Iris pigment epithelial cell (primary cell): ENCODE measurements at places on chromosomes 12 and 14.

DNA sequence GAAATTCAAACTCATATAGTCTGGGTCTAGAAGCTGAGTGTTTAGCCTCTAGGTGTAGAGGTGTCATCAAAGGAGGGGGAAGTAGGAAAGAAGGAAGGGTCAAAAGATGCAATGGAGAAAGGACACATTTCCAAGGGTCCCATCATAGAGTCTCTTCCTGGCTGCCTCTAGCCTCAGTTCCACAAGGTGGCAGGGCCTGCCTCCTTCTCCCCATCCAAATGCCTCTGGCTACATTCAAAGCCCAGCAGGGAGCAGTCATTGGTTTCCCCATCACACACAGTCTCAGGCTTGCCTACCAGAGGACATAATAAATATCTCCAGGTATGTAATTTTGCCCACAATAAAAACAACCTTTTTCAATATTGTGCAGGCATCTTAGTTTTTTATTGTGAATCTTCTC is 2.1 kb upstream of the CCT2 start:
- no peak for DNase-seq

GRCh38 chr12:71954083-71954778 is 15.6 kb downstream of the TPH2 start:
- DNase-seq = no peak

- DNase-seq = no peak
Observed at GRCh38 chr14:103869406-103870143, 22.2 kb upstream of the PPP1R13B start.

DNA sequence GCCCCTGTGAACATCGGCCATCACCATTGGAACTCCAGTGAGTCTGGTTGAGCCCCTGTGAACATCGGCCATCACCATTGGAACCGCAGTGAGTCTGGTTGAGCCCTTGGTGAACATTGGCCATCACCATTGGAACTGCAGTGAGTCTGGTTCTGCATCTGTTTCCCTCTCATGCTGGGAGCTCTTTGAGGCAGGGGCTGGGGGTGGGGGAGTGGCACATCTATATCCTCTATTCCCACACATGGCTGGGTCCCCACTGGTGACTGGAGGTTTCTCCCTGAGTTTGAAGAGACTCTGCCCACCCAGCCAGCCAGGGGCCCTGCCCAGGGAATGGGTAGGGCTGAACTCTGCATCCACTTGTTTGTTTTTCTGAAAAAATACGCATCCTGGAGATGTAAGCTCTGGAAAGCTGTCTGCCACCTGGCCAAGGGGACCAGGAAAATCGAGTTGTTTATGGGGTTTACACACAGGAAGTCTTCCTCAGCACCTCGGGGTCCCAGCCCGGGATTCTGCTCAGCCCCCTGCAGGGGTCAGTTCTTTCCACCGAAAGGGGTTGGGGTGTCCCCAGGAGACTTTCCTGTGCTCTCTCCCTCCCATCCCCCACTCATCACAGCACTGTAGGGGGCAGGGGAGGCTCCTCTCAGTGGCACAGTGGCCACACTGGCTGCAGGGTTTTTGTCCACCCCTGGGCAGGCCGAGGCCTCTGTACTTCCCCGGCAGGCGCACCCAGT is 170.5 kb upstream of the GSC start:
- DNase-seq = no peak

GRCh38 chr14:91373591-91374254 is 43.9 kb downstream of the CCDC88C start:
- DNase-seq = no peak

DNA sequence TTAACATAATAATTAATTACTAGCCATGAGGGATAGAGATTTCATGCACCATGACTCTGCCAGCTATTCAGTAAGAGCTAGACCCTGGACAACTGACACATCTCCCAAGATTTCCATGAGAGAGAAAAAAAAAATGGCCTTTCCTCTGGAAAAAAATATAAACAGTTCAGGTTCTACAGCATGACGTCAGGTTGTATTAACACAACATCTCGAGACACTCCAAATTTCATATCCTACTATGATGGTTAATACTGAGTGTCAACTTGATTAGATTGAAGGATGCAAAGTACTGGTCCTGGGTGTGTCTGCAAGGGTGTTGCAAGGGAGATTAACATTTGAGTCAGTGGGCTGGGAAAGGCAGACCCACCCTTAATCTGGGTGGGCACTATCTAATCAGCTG is 11.1 kb downstream of the DBX2 start:
- DNase-seq = no peak

DNA sequence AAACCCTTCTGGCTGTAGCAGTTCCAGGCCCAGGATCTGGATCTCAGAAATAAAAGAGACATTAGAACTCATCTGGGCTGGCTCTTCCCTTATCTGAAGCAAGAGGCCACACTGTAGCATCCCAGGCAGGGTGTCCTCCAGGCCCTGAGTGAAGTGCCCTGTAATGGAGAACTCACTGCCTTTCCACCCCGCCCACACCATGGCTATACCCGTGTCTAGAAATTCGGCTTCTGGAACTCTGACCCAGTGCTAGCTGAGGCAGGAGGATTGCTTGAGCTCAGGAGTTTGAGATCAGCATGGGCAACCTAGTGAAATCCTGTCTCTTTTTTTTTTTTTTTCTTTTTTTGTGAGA is 23.5 kb upstream of the PLEKHG3 start:
- DNase-seq = no peak

- no peak for DNase-seq
Observed at GRCh38 chr12:15706010-15706676, 83.0 kb downstream of the EPS8 start.

DNA sequence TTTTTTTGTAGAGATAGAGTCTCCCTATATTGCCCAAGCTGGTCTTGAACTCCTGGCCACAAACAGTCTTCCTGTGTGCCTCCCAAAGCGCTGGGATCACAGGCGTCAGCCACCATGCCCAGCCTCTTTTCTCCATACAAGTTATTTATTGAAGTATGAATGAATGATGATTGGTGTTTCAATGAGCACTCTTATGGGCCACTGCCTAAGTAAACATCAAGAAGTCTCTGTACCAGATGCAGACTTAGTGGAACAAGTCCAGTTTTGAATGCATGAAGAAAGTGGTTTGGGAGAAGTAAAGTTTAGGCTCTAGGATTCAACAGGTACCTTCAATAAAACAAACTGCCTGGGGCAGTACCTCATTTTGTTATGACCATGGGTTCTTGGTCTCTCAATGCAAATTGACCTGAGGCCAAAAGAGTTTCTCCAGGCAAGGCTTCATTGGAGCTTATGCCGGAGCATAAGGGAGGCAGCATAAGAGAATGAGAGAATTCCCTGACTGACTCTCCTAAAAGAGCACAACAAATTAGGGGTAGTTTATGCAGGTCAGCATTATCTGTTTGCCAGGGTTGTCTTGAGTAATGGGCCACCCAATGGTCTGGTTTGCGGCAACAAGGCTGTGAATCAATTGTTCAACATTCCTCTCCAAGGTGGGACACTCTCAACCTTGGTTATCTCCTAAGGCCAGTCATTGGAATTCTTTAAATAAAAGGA is 1.1 kb upstream of the GMFB start:
- DNase-seq = no peak

DNA sequence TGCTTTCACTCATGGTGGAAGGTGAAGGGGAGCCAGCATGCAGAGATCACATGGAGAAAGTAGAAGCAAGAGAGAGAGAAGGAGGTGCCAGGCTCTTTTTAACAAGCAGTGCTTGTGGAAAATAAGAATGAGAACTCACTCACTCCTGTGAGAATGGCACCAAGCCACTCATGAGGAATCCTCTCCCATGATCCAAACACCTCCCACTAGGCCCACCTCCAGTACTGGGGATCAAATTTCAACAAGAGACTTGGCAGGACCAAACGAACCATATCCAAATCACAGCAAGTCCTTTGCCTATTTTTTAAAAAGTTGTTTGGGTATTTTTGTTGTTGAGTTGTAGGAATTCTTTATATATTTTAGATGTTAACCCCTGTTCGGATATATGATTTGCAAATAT is 245.9 kb upstream of the ARID2 start:
- peak; percentile 29 for DNase-seq

GRCh38 chr12:97159377-97159776 is 252.3 kb downstream of the NEDD1 start:
- DNase-seq = no peak

DNA sequence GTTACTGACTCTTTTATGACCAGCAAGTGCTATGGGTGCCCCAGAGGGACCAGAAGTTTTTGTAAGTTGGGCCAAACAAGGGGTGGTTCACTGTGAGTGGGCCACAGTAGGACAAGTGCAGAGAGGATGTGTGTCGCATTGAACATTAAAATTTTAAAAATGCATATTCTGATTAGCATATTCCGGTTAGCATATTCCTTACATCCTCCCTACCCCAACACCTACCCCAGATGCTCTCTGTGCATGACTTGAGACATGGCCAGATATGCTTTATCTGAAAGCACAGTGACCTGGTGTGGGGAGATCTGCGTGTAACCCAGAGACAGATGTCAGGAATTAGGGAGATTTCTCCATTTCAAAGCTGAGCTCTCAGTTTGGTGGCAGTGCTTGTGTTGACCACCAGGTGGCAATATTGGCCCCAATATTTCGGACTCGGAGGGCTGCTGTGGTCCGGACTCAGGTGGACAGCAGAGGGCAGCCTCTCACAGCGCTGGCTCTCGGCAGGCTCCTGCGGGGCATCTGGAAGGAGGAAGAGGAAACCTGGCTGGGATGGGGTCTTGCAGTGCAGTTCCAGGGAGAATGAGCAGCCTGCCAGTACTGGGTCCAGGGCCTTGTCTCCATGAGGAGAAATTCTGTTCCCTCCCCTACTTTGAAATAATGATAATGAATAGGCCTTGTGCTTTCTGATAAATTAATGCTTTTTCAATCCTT is 1.6 kb upstream of the CEBPE start:
- peak; percentile 80 for DNase-seq

DNA sequence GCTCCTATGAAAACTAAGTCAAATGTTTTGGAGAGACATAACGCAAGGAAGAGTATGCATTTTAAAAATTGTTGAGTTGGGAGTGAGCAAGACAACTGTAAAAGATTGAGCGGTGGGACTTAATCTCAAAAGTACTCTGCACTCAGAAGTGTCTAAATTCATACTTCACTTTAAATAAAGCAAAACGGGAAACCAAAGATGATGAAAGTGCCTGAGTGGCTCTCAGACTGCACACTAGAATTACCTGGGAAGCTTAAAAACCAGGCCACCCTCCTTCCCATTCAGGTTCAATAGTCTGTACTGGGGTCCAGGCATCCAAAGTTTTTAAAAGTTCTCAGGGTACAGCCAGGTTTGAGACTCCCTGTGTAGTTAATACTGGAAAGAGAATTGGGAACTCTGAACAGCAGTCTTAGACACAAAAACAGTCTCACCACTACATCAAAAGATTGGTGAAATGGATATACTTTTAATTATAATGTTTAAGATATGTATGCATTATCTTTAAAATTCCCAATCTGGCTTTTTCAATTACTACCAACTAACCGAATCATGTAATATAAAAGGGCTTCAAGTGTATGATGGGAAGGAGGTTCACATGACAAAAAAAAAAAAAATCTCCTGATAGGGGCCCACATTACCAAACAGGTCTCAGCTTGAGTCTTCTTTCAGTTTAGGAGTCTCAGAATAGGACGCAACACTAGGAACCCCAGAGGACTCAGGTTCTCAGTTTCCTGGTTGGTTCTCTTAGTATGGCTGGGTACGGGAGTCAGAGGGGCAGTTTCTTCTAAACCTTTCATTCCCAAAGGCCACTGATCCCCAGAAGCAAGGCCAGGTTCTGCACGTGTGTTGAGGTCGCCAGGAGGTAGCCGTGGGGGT is 1.0 kb downstream of the HOMEZ start:
- peak; percentile 37 for DNase-seq

DNA sequence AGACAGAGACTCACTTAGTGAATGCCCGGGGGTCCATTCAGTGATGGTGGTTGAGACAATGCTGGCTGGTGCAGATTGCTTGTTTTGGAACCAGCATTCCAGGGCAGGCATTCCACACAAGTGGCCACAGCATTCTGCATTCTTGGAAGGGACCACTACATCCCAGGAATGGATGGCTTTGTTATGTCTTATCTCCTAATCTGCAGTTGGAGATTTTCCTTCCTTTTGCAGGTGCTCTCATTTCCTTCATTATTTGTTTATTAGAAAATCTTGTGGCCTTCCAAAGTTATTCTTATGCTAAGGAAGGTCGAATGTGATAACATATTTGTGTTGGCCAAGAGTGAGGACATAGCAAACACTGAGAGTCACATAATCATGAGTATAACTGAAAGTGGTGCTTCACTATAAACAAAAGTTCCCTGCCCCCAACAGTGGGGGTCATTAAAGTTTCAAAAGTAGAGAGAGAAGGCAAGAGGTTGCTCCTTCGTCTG is 66.0 kb downstream of the BMP4 start:
- DNase-seq = peak; percentile 15

DNA sequence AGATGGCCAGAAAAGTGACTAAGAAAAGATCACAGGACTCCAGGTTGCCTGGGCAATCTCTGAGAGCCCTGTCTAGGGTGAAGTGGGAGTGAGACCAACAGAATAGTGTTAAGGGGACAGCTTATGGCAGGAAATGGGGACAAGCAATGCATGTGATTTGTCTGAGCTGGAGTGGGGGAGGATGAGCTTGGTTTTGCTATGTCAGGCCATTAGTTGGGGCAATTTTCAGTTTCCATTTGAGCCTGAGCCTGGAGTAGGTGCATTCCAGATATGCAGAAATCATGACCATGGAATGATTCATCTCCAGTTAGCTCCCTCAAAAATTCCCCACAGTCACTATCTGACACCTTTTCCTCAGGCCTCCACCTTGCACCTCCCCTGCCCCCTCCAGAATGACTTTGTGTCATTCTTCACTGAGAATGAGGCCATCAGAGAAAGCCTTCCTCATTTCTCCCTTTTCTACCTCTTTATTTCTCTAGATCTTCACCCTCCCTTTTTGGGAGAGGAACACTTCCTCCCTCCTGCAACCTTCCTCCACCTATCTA is 150.9 kb upstream of the PLEKHG7 start:
- peak; percentile 78 for DNase-seq

- peak; percentile 38 for DNase-seq
Observed at GRCh38 chr12:101619858-101620761, 25.3 kb downstream of the MYBPC1 start.

DNA sequence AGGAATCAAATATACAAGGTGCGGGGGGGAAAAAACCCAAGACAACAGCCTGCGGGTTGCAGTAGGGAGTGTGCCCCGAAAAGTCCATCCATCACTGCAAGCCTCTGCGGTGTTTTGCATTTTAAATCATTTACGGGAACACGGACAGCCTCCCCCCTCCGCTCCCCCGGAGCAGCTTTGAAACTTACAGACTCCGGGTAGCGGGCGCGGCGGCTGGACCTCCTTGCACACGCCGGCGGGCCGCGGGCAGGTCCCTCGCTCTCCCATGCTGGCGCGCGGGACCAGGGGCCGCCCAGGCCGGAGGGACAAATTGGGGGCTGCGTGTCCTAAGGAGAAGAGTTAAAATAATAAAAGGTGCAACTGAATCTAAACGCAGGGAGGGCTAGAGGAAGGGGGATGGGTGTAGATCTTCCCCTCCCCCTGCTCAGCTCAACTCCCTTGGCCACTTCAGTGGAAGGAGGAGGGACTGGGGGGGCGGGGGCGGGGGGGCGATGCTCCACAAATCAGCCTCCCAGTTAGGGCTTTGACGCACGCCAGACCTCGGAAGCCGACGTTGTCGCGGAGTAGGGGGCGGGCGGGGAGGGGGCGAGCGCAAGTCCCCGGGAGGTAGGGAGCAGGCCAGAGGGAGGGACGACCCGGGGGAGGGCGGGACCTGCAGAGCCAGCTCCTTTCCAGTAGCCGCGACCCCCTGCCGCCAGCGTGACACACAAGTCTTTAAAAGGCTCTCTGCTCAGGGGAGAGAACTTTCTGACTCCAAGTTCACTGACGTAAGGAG is at the start of gene KCNJ8:
Gene KCNJ8, minus strand, starts transcription at position 349 of the 775 bp plus-strand sequence. CDS start 1,090 bp downstream, outside the sequence.
- no peak for DNase-seq

GRCh38 chr12:31105668-31106067 is 32.0 kb downstream of the DDX11 start:
- DNase-seq = no peak

- DNase-seq = no peak
Observed at GRCh38 chr12:91515944-91516694, 333.5 kb upstream of the DCN start.
